Activated naive CD4-positive, alpha-beta T cell treated with Interleukin-2 at 50 U/mL for 16 hours (primary cell): ENCODE measurements at places on chromosomes 7 and 10.

DNA sequence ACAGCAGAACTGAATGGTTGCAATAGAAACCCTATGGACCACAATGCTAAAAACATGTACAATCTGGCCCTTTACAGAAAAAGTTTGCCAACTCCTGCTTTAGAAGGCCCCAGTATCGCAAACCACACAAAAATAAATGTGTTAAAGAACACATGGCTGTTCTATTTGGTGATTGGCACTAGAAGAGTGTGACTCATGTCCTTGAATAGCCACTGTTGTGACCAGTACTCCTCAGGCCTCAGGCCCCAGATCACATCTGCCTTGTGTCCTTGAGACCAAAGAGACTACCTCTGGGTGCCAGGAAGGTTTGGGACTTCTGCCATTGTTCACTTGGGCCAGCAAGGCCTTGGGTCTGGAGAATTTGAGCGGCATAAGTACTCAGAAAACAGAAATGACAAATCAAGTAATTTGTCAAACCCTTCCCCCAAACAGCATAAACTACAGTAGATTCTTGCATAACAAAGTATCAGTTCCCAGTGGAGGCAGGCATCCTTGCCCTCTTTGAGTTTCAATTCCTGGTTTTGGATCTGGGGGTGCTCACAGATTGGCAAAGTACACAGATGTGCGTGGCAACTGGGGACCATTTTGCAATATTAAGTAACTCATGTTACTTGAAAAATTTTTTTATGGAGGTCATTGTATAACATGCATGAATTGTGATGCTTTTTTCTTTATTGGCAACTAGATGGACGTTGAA is 50.2 kb downstream of the MTURN start:
- DNase-seq: no peak

DNA sequence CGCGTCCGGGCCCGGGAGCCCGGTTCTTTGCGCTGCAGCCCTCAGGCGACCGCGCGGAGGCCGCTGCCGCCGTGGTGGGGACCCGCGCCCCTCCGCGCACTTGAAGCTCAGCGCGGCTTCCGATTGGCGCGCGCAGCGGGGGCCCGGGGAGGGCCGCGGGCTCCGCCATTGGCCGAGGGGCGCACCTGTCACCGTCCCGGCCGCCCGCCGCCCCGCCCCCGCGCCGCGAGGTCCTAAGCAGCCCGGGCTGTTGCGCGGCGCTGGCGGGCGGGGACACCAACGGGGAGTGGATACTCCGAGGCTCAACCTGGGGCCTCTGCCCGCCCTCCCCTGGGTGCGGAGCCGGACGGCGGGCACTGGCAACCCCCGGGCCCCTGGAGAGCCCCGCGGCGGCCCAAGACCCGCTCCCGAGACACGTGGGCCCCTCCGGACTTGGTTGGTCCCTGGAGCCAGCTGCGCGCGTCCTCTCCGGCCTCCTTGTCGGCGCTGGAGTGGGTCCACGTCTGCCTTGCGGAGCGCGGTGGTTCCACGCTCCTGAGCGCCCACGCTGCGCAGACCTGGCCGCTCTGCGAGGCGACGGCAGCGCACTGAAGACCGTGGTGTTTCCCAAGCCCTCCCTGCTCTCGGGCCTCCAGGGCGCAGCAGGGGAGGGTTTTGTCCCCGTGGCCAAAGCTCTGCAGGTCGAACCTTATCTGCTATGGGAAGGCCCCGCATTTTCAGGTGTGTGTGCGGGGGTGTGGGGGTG is at the start of gene MNX1:
Gene MNX1 (minus strand): TSS at position 76 of the 745 bp plus-strand sequence. CDS start 313 bp downstream, outside the sequence.
- DNase-seq: peak; percentile 50

GRCh38 chr7:123924941-123925340 is at the start of gene SPAM1:
Gene SPAM1 (plus strand): TSS chr7:123925241. CDS start chr7:123953571, 28,330 bp downstream.
- DNase-seq: no peak

DNA sequence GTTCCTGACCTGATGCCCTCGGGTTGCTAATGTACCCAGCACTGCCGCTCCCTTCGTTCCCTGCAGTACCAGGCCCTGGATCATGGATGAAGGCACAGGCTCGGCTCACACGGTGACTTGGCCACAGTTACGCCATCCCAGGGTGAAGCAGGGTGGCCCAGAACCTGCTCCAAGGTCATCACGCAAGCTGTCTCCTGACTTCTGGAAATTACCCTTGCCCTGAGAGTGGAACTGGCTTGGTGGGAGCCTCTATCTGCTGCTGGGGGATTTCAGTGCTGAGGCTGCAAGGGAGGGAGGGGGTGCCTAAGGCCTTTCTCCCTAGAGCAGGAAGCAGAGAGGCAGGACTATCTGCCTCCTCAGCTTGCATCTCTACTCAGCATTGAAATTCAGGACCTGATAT is 36.6 kb downstream of the FIGNL1 start:
- DNase-seq: no peak

DNA sequence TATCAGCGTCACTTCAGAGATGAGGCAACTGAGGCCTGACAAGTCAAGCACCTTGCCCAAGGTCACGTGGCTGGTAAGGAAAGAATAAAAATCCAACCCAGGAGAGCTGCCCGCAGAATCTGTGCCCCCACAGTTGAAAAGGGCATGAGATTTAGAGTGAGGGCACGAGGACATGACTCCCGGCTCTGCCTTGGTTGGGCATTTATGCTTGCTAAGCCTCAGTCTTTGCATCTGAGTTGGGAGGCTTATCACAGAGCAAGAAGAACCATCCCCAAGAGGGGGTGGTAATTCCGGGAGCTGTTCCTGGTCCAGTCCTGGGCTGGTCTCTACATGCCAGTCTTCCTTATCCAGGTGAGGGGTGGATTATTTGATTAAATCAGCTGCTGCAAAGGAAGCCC is 37.3 kb downstream of the PLPP4 start:
- DNase-seq: no peak

GRCh38 chr7:11625669-11626068 is 206.3 kb downstream of the THSD7A start:
- DNase-seq: no peak

DNA sequence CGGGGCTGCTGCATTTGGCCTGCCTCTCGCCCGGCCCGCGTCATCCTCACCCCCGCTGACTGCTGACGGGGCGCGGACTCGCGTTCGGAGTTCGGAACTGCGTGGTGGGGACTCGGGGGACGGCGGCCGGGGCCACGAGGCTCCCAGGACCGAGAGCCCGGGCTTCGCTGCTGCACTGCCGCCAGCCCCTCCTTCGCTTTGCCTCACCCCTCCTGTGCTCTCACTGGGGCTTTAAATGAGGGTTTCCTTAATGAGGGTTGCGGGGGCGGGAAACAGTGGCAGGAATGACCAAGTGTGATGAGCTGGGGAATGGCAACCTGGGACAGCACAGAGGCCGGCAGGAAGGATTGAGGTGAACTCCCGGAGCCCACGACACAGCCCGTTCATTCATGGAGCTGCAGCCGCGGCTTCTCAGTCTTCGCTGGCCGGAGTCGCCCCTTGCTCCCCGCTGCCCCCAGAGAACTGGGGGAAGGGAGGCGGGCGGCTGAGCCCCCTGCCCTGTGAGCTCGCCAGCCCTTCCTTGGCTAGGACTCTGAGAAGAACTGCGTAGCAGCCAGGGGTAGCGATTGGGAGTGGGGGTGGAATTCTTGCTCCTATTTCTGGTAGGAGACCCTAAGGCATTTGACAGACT is 1.5 kb upstream of the LRRC4 start:
- DNase-seq: no peak

DNA sequence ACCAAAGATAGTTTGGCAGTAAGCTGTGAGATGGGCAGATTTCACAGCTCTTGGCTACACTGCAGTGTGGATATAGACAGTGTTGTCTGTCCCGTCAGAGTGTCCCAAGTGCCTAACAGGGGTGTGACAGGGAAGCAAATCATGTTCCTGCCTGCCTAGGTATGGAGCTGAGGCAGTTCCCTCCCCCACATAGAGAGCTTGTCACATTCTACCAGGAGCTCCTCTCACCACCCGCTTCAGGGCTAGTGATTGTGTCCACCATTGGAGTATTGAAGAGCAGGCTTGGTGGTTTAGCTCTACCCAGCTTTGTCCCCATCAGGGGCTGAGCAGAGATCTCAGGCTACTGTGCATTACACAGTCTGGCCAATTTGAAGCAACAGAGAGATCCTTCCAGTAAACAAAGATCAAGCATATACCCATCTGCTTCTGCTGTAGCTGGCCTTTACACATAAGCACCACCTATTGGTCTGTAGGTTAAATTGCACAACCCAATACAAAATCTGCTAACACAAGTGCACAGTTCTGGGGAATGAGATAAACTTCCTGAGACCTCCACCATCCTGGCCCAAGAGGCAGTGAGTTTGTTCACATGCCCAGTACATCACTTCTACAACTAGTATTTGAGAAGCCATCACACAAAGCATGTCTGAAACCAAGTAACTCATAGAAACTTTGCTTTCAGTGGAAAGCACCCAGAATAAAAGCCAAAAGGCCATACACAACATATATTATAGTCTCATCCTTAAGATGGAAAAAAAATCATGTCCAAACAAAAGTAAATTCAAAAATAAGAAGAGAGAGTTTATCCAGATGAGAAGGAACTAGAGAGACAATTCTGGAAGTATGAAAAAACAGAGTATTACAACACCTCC is 67.3 kb downstream of the GLCCI1 start:
- DNase-seq: no peak

DNA sequence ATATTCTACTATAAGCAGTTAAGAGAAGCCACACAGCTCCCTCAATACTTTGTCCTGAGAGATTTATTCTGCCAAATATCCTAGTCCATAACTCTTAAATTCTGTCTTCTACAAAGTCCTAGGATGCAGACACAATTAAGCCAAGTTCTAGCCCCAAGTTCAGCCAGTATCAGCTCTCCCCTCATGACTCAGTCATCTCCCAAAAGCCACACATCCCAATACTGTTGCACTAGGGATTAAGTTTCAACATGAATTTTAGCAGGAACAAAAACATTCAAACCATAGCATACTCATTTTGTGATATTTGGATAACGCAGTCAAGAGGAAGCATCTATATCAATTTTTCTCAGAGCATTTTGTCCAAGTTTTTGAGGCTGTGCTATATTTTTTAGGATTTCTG is 277.4 kb downstream of the FZD1 start:
- no peak for DNase-seq

GRCh38 chr7:155746188-155746587 is 66.1 kb downstream of the SHH start:
- no peak for DNase-seq

GRCh38 chr10:133194151-133194550 is 34.1 kb downstream of the KNDC1 start:
- DNase-seq: no peak

- DNase-seq: no peak
Observed at GRCh38 chr10:125707541-125708468, 11.7 kb upstream of the EDRF1 start.

- no peak for DNase-seq
Observed at GRCh38 chr10:3700531-3701076, 84.4 kb downstream of the KLF6 start.

DNA sequence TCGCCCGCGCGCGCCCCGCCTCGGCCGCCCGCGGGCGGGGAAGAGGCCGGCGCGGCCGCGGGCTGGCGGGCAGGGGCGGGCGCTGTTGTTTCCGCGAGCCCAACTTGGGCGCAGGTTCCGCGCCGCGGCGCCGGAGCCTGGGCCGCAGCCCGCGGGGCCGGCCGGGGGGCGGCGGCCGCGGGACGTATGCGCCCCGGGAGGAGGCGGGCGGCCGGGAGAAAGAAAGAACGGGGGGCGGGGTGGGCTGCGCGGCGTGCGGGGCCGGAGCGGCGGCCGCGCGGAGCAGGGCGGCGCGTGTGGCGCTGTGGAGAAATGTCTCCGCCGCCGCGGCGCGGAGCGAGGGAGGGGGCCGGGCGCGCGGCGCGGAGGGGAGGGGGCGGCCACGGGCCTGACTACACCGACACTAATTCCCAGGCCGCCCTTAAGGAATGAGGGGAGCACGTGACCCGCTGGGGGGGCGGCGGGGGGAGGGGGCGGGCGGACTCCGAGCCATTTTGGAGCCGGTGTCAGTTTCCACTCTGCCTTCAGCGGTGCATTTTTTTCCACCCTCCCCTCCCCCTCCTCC is at the start of gene BMI1:
Gene BMI1 (plus strand): TSS at position 509 of the 565 bp plus-strand sequence. CDS start 5,351 bp downstream, outside the sequence.
- peak; percentile 77 for DNase-seq

GRCh38 chr10:131911451-131911850 is 10.6 kb downstream of the PPP2R2D start:
- no peak for DNase-seq

GRCh38 chr10:88831709-88832108 is 19.9 kb downstream of the ANKRD22 start:
- DNase-seq: peak; percentile 47

DNA sequence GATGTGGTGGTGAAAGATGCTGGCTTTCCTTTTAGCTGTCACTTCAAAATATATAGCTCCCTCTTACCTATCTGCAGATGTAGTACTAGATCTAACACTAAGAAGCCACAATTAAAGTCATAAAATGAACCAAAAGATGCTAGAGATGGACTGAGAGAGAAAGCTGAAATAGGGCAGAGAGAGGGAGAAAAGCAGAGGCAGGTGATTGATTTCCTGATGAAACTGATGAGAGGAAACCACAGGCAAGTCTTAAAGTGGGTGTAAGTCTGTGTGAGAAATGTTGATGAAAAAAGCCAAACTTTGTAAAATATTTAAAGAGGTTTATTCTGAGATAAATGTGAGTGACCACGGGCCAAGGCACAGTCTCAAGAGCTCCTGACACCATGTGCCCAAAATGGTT is 194.3 kb upstream of the MBL2 start:
- no peak for DNase-seq

GRCh38 chr7:56124981-56125380 is 8.8 kb upstream of the NUPR2 start:
- no peak for DNase-seq

- DNase-seq: no peak
Observed at GRCh38 chr7:84970670-84971069, 216.2 kb downstream of the SEMA3D start.

DNA sequence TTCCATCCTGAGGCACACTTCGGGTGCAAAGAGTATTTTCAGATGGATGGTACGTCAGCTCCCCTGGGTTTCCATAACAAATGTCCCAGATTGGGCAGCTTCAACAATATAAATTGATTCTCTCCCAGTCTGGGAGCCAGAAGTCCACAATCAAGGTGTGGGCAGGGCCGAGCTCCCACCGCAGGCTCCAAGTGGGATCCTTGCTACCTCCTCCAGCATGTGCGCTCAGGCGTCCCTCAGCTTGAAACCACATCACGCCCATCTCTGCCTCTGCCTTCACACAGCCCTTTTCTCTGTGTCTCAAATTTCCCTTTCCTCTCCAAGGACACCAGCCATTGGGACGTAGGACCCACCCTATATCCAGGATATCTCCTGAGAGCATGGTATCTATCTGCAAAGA is 153.5 kb downstream of the DIP2C start:
- no peak for DNase-seq

DNA sequence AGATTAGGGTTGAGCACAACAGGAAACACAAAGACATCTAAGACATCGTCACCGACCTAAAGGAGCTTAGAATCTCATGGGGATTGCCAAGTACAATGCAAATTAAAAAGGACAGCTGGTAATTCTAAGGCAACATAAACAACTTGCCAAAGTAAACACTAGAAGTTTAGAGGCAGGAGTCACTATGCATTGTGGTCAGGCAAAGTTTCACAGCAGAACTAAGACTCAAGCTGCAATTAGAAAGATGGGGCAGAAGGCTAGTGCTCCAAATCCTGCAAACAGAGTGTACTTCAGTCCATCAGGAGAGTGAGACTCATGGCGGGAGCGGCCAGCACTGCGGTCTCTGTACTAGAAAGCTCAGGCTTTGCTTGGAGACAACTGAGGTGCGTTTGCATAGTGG is 52.7 kb downstream of the HIPK2 start:
- no peak for DNase-seq

GRCh38 chr7:108385834-108386422 is 70.3 kb downstream of the NRCAM start:
- no peak for DNase-seq
